ENCODE measurements at places on chromosomes 1 and 21. TPM values are rescaled to one million over a fixed set of nuclear protein-coding genes. Genes with fewer than 3 reads are reported as not detected.

GRCh38 chr21:45839274-45839673 is 142.3 kb upstream of the COL6A1 start:
- DNase-seq: no peak

DNA sequence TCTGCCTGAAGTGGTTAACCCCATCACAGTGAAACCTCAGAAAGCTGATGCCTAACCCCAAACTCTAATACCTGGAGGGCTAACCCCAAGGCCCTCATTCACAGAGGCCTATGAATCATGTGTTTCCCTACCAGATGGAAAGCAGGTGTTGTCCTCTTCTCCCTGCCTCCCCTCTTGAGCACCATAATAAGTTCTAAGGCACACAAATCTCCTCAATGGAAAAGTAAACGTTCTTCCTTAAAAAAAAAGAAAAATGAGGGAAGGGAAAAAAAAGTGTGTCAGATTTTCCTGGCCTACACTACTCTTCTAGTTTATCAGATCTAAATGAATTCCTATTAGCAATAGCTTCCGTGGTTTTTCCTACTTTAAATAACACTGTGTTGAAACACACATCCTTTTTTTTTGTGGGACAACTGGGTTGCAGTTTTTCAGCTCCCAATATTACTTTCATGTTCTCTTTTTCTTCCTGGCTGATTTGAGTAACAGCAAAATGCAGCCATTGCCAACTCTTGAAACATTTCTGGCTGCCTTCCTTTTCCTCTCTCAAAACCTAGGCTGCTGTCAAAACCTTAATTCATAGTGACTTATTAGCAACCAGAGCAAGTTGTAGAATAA is 43.2 kb downstream of the SLC44A3 start:
- peak; percentile 51 for DNase-seq

DNA sequence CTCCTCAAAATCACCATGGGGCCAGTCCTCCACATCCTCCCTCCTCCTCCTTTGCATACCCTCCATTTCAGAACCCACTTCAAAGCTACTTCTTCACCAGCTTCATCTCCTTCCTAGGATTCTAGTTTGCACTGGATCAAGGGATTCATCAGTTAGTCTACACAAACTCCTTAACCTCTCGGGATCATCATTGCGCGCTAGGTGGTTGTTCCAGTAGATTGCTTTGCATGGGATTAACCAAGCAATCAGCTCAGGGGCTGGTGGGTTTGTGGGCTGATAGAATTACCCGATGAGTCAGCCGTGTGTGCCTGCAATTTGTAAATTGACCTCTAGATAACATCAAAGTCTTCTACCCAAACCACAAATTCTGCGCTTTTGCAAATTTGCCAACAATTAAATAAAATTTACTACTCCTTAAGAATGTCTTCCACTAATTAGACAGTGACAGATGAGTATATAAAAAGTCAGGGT is 7.7 kb downstream of the KANK4 start:
- no peak for DNase-seq

DNA sequence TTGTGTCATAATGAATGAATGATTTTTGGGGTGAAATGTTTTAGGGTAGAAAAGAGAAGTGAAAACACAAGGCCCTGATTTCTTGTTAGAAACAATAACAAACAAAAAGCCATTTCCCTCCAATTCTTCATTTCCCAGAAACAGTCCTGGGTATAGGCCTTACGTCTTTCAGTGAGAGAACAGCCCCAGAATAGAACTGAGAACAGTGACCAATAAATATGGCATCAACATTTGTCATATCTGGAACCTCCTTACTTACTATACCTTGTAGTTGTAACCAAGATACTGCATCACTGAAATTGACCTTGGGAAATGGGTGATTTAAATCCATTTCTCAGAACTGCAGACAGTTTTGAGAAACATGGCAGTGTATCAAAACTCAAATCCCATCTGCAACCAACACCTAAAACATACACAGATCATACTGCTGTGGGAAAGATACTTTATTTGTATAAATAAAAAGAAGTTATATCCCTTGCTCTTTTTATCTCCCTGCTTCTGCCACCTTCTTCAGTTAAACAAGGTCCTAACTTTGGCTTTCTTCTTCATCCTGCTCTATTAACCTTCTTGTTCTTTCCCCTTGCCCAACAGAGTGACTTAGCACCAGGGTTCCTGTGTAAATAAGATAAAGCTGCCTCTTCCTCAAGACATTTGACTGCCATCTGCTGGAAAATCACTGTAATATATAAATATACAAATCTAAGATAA is 19.5 kb downstream of the XKR8 start:
- peak; percentile 47 for DNase-seq

DNA sequence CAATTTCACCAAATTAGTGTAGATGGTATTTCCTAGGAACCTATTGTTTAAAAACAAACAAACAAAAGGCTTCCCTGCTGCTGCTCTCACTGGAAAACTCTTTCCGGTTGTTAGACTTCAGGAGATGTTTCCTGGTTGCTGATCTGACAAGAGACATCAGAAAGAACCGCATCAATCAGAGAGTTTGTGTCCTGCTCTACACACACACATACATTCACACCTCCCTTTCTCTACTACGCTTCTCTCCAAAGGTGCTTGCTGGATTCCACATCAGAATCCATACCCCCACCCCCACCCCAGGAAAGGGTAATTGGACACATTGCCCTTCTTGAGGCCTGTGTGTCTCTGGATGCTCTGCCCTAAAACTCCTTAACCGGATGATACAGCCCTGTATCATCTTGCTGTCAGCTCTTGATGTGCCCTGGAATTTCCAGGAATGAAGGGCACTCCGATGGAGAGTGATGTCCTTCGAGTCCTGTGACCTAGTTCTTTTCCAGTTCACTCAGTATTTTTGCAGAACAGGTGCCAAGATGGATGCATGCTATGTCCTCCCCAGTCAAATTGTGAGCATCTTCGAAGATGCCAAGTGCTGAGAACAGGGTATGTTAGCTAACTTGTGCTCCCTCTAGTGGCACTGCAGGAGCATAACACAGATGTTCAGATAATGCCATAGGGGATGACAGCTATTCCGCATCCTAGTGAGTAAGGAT is 113.7 kb upstream of the SLC35F3 start:
- peak; percentile 52 for DNase-seq

NTMT2 gene
- not detected for polyA plus RNA-seq

GRCh38 chr1:43828574-43828973 is 105.0 kb upstream of the ARTN start:
- no peak for DNase-seq

GRCh38 chr1:242546849-242547729 is 22.6 kb upstream of the PLD5 start:
- no peak for DNase-seq

GRCh38 chr21:16969636-16970035 is 543.2 kb upstream of the CXADR start:
- DNase-seq: no peak

- DNase-seq: no peak
These were observed 3.3 kb upstream of the HAPLN2 start for GRCh38 chr1:156615946-156616345.

DNA sequence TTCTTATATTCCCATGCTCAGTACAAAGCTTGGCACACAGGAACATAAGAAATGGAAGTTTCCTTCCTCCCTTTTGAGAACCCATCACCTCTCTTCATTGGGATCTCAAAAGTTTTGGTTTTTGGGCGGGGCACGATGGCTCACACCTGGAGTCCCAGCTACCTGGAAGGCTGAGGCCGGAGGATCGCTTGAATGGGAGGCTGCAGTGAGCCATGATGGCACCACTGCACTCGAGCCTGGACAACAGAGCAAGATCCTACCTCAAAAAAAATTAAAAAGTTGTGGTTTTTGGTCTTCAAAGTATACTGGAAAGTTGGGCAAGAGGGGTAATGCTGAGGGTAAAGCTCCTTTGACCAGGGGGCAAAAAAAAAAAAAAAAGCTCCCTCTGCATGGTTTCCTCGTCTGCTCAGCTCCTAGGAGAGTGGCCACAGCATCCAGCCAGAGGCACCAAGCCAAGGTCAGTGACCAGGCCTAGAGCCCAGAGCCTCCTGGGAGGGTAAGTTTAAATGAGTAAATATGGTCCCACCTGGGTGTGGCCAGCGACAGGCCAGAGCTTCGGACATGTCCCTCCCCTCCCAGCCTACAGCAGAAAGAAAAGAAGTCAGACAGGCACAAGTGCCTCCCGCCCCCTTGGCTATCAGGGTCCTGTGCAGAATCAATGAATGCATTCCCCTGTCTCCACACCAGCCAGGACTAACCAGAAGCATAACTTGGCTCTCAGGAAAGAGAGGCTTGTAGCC is 5.0 kb downstream of the MEF2D start:
- no peak for DNase-seq

DNA sequence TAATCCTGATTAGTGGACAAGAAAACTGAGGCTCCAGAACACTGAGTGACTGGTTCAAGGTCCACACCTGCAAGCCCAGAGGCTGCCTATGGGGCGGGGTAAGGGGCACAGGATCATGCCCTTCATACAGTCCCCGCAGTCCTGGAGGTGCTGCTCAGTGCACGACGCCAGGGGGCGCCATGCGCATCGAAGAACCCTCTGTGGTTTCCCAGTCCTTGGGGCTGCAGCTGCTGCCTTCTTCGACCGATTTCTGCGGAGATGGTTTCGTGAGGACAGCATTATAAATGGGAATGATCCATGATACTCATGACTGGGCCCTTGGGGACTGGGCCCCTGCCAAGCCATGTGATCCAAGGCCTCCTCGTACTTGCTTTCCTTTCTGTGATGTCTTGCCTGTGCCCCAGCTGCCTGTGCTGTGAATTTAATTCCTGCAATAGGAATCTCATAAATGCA is 37.1 kb upstream of the ARHGEF10L start:
- DNase-seq: peak; percentile 46

DNA sequence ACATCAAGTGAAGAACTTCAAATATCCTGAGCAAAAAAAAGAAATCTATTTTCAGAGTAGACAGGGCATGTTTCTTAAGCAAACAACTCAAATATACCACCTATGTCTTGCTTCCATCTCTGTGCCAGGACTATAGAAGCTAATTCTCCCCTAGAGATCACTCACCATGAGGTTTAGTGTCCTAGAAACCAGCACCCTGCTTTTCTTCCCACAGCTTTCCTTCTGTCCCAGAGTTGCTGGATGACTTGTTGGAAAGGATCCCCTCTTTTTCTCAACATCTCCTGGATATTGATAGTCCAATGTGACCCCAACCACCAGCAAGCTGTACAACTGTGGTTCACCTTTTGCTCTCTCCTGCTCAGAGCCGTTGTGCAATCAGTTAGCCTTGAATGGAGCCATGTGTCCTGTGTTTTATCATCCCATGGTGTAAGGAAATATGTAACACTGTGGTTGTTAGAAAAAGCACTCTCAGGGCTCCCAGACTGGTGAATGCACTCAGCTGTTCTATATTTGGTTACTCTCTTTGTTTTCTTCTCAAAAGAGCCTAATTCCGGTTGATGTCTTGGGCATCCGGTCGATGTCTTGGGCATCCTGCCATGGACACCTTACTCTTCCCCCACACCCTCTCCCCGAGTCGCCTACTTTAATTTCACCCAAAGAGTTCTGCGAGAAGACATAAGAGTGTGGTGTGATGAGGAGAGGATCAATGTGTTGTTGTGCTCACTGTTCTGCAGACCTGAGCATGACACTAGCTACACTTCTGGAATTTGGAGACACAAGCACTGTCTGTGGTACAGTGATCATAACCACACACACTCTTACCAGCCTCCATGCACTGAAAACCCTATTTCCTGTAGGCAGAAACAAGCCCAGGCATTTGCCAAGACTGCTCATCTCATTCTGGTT is 1.7 kb downstream of the TNFSF4 start:
- DNase-seq: no peak

SYT14 gene
- polyA plus RNA-seq: 0.81 TPM

- DNase-seq: no peak
These were observed 69.4 kb downstream of the PKN2 start for GRCh38 chr1:88753506-88753905.

Data from right lung (tissue), 10 donors.